ENCODE measurements at places on chromosomes 1 and 21.
A peak's percentile ranks its signal among the peaks of the same experiment; 100 is the strongest.

DNA sequence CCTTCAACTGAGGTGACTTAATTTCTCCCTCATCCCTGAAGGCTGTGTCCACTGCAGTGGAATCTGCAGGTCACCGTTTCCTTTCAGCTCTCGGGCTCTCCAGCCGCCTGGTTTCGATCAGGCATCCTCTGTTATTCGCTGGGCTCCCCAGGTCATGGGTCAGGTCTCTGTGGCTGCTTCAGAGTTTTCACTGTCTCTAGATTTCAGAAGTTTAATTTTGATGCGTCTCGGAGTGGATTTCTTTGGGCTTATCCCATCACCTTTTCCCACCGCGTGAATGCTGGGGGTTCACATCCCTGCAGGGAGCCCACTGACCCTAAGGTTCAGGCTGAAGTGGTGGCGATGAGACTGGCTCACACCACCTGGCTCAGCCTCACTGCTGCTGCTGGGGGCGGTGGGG is 3.3 kb downstream of the ACTRT2 start:
- DNase-seq: no peak

- no peak for DNase-seq
Measured at GRCh38 chr1:27934818-27935549, at the start of gene SMPDL3B. Gene SMPDL3B (plus strand): TSS chr1:27935000. CDS start chr1:27935184, 184 bp downstream.

- DNase-seq: no peak
Measured at GRCh38 chr1:36457691-36458090, 6.5 kb downstream of the MRPS15 start.

- DNase-seq: no peak
Measured at GRCh38 chr1:89022167-89022959, at the start of gene GBP3. Gene GBP3 (minus strand): TSS chr1:89022866. CDS start chr1:89020721, 2,145 bp downstream.

- no peak for DNase-seq
Measured at GRCh38 chr1:111481387-111482221, 7.8 kb downstream of the C1orf162 start.

GRCh38 chr1:95384567-95384966 is 150.6 kb downstream of the RWDD3 start:
- DNase-seq: no peak

- DNase-seq: no peak
Measured at GRCh38 chr1:225882694-225883615, 775 bp upstream of the TMEM63A start.

GRCh38 chr1:60402816-60403215 is 329.2 kb upstream of the C1orf87 start:
- DNase-seq: no peak

GRCh38 chr1:201406831-201407406 is 7.8 kb upstream of the LAD1 start:
- DNase-seq: no peak

- no peak for DNase-seq
Measured at GRCh38 chr1:59545830-59546229, 248.9 kb downstream of the FGGY start.

DNA sequence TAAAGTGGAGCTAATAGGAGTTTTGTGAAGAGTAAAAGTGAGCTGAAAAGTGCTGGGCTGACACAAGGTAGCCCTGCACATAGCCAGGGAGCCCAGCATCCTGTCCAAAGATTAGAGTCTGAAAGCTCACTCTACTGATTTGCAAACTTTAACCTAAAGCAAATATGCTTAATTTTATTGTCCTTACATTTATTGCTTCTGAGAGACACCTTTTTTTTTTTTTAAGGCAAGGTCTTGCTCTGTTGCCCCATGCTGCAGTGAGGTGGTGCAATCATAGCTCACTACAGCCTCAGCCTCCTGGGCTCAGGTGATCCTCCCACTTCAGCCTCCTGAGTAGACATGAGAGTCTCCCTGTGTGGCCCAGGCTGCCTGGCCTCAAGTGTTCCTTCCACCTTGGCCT is 16.5 kb downstream of the MGST3 start:
- no peak for DNase-seq

DNA sequence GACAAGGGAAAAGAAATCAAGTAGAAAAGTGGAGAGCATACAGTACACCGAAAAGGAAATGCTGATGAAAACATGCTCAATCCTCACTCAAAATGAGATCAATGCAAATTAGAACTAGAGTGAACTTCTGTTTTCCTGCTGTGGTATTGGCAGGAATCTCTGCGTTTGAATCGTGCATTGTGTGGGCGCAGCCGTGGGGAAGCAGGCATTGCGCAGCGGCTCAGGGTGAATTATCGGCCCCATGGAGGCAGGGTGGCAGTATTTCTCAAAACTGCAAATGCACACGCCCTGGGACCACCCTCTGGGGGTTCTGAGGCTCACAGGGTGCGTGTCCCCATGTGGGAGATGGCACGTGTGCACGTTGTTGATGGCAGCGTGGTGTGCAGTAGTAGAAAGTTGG is 140.6 kb downstream of the PEX14 start:
- DNase-seq: no peak

GRCh38 chr1:205797168-205797567 is 15.8 kb downstream of the SLC41A1 start:
- no peak for DNase-seq

- DNase-seq: no peak
Measured at GRCh38 chr1:215023155-215023832, 59.2 kb upstream of the KCNK2 start.

GRCh38 chr1:156102633-156103511 is 11.6 kb upstream of the LMNA start:
- DNase-seq: no peak

- no peak for DNase-seq
Measured at GRCh38 chr1:150881331-150882070, 5.1 kb upstream of the ARNT start.

DNA sequence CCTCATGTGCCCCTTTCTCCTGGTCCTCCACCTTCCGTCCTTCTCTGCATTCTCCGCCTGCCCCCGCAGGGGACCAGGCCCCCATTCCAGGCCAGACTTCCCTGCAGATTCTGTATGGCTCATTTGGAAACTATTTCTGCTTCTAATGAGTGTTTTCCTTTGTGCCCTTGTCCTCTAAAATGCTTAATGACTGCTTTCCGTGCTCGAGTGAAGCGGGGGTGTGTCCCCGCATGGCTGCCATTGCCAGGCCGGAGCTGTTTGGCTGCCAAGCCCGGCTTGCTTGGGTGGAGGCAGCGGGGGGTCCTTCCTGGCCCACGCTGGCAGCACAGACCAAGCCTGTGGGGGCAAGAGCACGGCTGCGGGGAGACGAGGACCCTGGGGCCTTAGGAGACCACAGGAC is 299.3 kb upstream of the VAMP3 start:
- DNase-seq: no peak

- no peak for DNase-seq
Measured at GRCh38 chr1:111956155-111956771, 33.2 kb downstream of the KCND3 start.

- no peak for DNase-seq
Measured at GRCh38 chr1:43337588-43337987, at the start of gene MPL. Gene MPL (plus strand): TSS chr1:43337818. CDS start chr1:43337849, 31 bp downstream.

GRCh38 chr1:88462096-88462487 is 222.0 kb upstream of the PKN2 start:
- DNase-seq: no peak

DNA sequence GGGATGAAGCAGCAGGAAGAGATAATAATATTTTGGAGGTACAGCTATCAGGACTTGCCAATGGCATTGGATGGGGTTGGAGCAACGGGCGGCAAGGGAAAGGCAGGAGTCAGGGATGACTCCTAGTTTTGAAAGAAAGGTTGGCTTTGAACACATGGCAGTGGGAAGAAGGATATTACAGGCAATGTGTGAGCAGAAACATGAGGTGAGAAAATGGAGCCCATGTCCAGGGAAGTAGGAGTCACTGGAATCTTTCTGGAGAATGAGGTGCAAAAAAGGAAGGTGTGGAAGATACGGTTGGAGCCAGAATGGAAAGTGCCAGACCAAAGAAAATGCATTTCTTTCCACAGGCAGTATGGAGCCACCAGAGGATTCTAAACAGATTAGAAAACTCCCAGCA is 288.5 kb upstream of the KAZN start:
- no peak for DNase-seq

DNA sequence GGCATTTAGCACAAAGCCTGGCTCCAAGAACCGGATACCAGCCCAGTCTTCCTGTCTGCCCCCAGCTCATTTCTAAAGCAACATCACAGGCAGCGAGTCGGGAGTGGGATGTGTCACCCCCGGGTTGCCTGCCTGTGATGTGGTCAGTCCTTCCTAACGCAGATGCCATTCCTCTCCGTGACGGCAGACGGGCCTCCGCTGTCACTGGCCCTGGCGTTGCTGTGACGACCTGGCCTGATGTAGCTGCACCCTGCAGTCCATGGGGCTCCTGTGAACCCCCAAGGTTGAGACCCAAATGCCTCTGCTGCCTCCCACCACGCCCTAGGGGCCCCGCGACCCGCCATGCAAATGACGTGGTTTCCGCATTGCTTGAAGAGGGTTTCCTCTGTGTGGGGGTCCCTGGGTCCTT is 12.3 kb downstream of the TNFRSF1B start:
- peak; percentile 75 for DNase-seq

DNA sequence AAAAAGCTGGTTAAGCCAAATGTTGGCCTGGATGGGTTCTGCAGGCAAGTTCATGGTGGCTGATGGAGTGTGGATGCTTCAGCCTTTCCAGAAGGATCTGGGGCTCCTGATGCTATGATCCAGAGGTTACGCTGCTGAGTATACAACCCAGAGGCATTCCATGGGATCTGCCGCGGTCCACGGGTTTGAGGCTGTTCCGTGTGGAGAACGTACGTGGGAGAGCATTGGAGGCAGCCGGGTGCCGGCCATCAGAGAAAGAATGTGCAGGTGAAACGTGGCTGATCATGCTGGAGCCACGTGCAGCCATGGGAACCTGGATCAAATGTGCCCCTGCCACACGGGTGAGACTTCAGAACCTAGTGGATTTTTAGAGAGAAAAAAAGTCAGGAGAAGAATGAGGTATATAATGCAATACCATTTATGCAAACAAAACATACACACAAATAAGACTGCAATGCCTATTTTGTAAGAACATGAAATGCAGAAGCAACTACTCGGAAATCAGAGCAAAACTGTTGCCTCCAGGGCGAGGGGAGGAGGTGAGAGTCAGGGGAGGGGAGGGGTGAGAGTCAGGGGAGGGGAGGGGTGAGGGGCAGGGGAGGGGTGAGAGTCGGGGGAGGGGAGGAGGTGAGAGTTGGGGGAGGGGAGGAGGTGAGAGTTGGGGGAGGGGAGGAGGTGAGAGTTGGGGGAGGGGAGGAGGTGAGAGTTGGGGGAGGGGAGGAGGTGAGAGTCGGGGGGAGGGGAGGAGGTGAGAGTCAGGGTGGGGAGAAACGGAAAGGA is 116.5 kb upstream of the C1orf174 start:
- no peak for DNase-seq

- DNase-seq: no peak
Measured at GRCh38 chr1:43797891-43798290, 90.6 kb downstream of the ST3GAL3 start.

GRCh38 chr1:53087332-53088285 is 25.6 kb downstream of the PODN start:
- no peak for DNase-seq

DNA sequence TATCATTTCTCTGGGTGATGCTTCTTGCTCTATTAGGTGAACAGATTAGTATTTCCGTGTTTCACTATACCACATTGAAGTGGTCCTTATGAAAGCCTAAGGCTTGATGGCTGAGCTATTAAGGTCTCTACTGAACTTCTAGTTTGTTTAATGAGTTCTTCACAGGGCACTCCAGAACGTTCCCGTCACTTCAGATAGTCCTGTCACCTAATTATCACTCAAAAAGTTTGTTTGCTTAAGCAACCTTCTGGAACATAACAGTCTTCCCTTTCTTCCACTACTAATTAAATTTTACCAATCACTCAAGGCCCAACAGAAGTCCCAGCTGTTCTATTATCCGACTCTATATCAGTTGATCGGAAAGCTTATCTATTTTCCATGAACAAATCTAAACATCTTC is 104.6 kb upstream of the ZC3H11B start:
- no peak for DNase-seq

DNA sequence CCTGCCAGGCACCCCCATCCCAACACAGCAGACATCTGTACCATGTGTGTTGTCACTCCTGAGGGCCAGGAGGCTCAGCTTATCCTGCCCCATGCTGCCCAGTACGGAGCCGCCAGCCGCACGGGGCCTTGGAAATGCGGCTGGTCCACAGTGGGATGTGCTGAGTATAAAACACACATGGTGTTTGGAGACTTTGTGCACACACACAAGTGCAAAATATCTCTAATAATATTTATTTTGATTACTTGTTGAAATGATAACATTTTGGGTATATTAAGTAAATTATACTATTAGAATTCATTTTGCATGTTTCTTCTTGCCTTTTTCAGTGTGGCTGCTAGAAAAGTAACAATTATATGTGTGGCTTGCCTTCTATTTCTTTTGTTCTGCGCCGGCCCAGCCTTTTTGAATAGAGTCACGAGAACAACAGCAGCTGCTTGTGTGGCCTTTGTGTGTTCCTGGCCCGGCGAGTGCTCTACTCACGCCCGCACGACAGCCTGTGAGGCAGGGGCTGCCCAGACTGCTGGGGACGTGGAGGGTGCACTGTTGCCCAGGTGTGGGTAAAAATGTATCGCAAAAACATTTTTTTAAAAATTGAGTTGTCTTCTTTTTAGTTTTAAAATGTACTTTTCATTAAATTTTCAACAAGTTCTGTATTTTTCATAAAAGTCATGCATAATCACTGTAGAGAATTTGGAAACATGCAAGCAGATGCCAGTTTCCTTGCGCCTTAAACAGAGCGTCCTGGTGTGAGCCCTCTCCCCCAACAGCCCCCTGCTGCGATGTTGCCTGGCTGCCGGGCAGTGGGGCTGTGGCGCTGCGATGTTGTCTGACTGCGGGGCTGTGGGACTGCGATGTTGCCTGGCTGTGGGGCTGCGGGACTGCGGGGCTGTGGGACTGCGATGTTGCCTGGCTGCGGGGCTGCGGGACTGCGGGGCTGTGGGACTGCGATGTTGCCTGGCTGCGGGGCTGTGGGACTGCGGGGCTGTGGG is 35.5 kb downstream of the COQ8A start:
- DNase-seq: no peak

- no peak for DNase-seq
Measured at GRCh38 chr1:226728448-226728847, 10.6 kb downstream of the ITPKB start.

- DNase-seq: no peak
Measured at GRCh38 chr1:54224233-54224632, 24.3 kb downstream of the MRPL37 start.

DNA sequence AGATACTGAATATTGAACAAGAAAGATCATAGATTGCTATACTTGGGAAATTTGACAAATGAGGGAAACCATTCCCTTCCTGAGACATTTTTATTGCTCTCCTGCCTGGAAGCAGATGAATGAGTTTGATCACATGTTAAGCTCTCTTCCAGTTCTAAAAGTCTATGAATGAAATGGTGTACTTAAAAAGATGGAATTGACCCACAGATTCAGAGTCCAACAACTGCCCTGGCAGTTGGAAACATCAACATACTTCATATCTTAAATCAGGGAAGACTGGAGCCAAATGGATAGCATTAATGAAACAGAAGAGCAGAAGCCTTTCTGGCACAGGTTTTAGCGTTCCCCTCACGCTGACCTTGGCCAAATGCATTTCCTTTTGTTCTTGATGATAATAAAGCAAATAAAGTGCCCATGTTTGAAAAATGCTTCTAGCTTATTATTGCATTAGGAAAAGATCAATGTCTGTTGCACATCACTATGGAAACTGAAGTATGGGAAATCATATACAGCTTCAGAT is 142.6 kb downstream of the ESRRG start:
- DNase-seq: no peak

- no peak for DNase-seq
Measured at GRCh38 chr1:239795304-239795703, 296.4 kb upstream of the FMN2 start.

- DNase-seq: no peak
Measured at GRCh38 chr21:41815652-41816582, 49.1 kb upstream of the RIPK4 start.
